Fibroblast of skin of scalp (primary cell): ENCODE measurements at places on chromosomes 6 and 20.
A peak's percentile ranks its signal among the peaks of the same experiment; 100 is the strongest.

GRCh38 chr20:8321001-8321400, 188.9 kb downstream of the PLCB1 start:
- DNase-seq, result no peak

DNA sequence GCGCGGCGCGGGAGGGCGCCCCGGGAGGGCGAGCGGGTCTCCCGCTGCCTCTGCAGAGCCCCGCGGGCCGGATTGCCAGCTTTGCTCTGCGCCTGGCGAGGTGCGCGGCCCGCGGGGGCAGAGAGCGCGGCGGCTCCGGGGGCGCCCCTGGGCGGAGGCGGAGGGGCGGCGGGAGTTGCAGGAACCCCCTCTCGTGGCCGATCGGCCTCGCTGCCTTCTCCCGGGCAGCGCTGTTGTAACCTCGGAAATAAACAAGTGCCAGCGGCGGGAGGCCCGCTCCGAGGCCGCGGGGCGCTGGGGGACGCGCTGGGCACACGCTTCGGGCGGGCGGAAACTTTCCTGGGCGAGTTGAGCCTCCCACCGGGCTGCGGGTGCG, 1.2 kb downstream of the CDH4 start:
- peak; percentile 41 for DNase-seq

DNA sequence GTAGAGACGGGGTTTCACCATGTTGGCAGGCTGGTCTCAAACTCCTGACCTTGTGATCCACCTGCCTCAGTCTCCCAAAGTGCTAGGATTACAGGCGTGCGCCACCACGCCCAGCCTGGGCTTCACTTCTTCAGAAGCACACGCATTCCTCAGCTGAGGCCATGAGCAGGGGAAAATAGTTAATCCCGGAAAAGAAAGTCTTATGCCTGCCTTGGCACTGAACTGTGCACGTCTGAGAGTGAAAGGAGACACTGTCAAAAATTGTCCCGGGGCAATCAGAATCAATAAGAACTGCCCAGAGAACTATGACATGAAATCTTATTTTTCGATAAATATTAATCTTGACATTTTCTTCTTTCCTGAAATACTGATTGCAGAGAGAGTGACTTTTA, 2.8 kb downstream of the BTN2A2 start:
- no peak for DNase-seq

DNA sequence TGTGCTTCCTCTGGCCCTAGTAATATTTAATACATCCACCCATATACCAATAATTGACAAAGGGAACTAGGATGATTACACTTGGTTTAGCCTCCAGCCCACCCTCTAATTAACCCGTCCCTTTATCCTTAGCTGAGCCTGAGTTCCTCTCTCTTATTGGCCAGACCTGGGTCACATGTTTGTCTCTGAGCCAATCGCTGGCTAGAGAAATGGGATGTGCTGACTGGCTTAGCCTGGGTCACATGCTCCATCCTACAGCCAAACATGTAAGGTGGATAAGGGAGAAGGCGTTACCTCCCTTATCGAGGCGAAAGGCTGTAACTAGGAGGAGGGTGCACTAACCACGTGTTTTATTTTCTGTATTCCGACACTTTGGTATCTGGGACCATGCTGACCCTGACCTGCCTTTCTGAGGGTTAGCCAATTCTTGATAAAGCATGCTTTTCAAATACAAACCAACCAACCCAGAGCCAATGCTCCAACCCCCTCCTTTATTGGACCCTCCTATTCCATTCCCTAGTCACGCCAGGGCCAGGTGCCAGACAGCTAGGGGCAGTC, 262.7 kb downstream of the PREX1 start:
- no peak for DNase-seq

DNA sequence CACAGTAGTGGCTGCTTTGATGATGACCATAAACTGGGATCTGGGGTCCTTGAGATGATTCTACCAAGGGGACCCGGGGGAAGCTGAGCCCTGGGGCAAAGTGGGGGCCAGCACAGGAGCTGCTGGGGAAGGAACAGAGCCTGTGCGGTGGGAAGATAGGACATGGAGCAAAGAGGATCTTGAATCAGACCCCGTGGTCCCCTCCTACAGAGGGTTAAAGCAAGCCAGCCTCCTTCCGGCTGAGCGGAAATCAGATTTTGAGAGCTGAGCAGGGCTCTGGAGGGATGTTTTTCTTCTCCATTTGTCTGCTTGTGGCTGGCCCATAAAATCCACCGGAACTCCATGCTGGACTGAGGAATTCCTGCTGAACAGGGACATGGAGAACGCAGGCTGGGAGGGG, 10.1 kb upstream of the TCF15 start:
- DNase-seq, result no peak

- DNase-seq, result no peak
These were observed 21.8 kb downstream of the HLA-DRA start for GRCh38 chr6:32461493-32461892.

DNA sequence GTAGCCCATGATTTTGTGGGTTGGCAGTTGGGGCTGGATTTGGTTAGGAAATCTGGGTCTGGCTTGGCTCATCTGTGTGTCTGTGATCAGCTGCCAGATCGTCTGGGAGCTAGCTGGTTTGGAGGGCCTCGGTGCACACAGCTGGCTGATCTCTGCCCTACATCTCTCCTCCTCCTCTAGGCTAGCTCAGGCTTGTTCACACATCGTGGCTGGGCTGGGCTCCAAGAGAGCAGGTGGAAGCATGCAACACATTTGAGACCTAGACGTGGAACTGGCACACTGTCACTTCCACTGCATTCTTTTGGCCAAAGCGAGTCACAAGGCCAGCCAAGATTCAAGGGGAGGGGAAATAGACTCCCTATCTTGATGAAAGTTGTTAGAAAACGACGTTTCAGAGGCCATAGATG, 15.9 kb downstream of the NDUFAF5 start:
- DNase-seq, result peak; percentile 40

GRCh38 chr20:11652128-11652527, 265.6 kb upstream of the BTBD3 start:
- DNase-seq, result no peak

- peak; percentile 93 for DNase-seq
These were observed 31.4 kb downstream of the ACSS2 start for GRCh38 chr20:34907616-34908469.

DNA sequence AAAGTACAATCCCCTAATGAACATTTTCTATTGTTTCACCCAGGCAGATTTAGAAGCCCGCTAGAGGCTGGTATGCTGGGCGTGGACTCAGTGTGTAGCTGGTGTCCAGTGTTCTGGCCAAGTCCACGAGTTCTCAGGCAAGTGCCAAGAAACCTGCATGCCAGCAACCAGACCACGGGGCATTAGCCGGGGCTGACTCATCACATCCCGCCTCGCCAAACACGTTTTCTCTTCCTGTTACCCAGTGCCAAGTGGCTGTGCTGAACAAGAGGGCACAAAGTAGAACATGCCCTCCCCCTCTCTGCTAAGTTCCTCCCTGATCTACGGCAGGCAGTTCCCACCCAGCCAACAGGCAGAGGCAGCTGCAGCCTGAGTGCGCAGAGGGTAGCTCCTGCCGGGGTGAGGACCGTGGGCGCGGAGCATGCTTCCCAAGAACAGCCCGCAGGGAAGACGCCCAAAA, 29.6 kb downstream of the RAMACL start:
- peak; percentile 81 for DNase-seq
